ENCODE measurements at places on chromosomes 1 and 21. TPM values are rescaled to one million over a fixed set of nuclear protein-coding genes. Genes with fewer than 3 reads are reported as not detected.

PTAFR gene
- total RNA-seq = 2.2 TPM

THEM5 gene
- total RNA-seq = not detected

RAP1A gene
- total RNA-seq = 93.8 TPM

ERICH3 gene
- 0.44 TPM for total RNA-seq

- DNase-seq = no peak
Observed at GRCh38 chr1:196142111-196142640, 466.1 kb downstream of the KCNT2 start.

- DNase-seq = no peak
Observed at GRCh38 chr1:79124756-79125155, 118.2 kb upstream of the ADGRL4 start.

DNA sequence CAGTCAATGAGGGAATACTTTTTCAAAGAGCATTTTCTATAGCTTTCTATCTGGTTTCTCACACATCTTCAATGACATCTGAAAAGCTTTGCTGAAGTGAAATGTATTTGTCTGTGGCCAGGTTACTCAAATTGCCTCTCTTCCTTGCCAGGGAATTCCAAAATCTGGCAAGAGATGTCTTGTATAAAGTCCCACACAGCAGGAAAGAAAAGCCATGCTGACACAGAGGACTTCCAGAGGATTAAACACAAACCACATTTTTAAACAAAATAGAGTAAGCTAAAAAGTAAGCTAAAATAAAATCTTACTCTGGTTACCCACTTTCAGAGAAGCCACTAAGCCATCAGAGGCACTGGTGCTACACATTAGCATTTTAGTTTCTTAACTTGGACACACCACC, 93.1 kb upstream of the BCAR3 start:
- no peak for DNase-seq

GRCh38 chr1:178540204-178540603, 27.3 kb downstream of the TEX35 start:
- DNase-seq = no peak

DNA sequence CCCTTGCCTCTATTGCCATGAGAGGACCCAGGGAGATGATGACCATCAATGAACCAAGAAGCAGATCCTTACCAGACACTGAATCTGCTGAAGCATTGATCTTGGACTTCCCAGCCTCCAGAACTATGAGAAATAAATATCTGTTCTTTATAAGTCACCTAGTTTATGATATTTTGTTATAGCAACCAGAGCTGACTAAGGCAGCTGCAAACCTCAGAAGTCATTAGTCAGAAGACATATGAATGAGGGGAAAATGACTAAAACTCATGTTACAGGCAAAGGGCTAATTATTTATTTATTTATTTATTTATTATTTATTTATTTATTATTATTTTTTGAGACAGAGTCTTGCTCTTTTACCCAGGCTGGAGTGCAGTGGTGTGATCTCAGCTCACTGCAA, 321.1 kb downstream of the TGFB2 start:
- no peak for DNase-seq

DNA sequence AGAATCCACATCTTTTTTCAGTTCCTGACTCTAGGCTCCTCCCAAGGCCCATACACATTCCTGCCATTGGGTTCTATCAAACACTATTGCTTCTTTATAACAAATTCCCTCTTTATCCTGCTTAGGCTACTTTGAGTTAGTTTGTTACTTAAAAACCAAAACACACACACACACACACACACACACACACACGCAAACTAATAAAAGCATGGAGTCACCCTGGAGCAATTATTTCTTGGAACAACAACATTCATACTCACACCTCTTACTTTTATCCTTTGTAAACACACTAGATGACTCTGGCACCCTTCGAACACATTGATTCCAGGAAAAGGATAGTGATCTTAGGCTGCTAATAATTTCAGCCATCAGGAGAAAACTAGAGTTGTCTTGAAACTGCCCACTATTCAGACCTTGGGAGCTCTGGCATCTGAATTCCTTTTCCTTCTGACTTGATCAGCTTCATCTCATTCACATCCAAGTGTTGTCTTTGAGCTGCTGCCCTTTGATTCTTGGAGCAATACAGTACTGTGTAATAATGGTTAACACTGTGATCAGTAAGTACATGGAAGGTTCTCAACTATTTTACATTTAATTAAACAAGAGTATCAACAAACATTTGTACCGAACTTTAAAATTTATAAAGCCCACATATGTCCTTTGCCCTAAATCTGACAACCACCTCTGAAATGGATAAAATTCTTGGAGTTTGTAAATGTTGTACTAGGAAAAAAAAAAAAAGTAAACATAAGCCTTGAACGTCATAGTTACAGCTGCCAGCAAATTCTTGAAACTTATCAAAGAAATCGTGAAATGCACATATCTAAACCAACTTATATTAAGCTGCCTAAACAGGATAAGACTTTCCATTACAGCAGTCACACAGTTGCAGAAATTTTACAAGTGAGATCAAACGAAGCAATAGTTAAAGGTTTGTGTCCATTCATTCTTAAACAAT, 2.8 kb upstream of the SEC22B start:
- DNase-seq = no peak

GRCh38 chr1:67162954-67163353, 3.3 kb upstream of the IL23R start:
- no peak for DNase-seq

- DNase-seq = no peak
Observed at GRCh38 chr1:150615346-150616201, 13.8 kb downstream of the ENSA start.

DNA sequence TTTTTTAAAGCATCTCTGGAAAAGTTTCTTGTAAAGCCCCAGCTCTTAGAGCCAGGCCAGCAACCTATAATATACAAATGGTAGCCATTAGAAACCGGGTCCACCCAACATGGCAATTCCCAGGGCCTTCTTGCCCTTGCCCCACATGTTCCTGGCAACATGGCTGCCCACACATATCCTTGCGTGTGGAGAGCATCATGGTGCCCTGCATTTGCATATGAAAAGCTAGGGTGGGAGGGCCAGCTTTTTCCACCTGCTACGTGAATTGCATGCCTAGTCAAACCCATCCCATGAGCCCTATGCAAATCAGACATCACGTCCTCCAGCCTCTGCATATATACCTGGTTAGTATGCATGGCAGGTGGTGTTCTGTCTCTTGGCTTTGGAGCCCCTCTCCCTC, 88.2 kb downstream of the RABGAP1L start:
- DNase-seq = no peak

DNA sequence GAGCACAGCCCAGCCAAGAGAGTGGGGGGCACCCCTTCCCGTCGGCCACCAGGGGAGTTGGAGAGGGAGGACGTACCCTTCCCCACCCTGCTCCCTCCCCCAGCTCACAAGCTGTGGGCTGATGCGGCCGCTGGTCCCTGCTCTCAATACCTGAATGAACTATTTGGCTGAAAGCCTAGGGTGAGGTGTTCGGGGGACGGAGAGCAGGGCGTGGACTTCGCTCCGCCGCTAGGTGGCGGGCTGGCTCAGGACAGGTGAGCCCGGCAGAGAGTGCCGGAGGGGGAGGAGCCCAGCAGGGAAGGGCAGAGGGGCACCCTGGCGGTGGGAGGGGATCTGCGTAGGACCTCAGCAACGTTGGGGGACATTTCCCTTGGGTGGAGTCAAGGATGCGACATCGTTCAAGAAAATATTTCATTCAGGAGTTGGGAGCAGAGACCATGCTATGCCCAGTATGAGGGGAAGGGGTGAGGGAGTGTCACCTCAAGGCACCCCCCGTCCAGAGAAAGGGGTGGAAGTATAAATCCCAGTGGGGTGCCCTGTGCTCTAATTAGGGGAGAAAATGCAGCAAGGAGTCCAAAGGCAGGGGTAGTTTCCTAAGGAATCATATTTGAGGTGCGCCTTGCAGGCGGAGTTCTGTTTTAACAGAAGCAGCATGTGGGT, 12.0 kb upstream of the RHBG start:
- DNase-seq = peak; percentile 71

GRCh38 chr1:30467101-30467500, 256.3 kb downstream of the MATN1 start:
- DNase-seq = no peak

- DNase-seq = no peak
Observed at GRCh38 chr1:116127123-116127847, 16.1 kb downstream of the MAB21L3 start.

GRCh38 chr1:149846042-149846441, 53.3 kb upstream of the BOLA1 start:
- DNase-seq = no peak

DNA sequence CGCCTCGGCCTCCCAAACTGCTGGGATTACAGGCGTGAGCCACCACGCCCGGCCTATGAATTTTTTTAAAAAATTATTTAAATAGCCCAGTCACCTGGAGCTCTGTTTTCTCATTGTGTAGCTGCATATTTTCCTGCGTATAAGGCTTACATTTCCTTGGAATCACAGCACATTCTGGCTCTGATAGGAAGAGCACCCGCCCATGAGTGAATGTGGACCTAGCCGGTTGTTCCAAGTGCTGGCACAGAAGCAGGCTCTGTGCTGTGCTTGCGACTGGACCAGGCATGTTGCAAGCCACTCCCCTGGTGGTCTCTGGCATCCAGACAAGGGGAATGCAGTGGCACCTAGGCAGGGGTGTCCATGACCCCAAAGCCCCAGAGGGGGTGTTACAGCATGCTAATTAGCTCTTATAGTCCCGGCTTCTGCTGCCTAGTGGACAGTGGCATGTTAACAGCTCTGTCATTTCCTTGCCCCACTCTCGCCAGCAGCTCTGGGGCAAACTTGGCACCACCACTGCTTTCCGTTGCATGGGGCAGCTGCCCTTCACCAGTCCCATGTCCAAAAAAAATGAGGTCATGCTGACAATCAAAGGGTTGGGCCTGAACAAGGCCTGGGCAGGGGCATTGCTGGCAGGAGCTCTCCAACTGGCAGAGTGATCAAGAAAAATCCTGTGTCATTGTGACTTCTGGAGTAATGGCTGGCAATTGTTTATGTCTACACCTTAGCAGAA, 5.2 kb upstream of the VTCN1 start:
- no peak for DNase-seq

DNA sequence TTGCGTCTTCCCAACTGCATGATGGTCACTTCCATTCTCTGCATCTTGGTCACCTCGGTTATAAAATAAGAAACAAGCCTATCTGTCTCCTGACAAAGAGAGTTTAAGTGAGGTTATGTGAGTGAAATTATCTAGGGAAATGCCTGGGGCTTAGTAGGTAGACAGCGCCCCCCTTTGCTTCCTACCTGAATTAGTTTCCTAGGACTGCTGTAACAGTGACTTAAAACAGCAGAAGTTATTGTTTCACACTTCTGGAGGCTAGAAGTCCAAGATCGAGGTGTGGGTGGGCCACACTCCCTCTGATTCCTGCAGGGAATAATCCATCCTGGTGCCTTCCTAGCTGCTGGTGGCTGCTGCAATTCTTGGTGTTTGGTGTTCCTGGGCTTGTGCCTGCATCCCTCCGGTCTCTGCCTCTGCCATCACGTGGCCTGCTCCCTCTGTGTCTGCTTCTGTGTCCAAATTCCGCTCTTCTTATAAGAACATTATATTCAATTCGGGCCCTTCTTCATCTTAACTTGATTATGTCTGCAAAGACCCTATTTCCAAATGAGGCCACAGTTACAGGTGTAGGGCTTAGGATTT, 92.6 kb downstream of the IGSF21 start:
- no peak for DNase-seq

DNA sequence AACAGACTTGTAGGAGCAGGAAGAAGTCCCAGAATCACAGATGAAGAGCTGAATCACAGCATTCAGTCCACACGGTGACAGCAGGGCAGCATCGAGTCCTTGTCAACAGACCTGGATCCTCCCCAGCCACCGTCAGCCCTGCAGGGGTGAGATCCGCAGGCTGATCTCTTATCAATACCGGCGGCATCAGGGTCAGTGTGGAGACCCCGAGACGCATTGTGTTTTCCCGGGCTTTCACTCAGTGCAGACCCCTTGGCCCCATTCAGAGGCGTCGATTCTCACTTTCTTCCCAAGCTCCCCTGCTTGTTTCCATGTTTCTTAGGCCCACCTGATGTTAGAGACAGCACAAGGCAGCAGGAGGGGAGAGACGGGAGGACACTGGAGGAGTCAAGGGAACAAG, 609.6 kb downstream of the PTPRU start:
- DNase-seq = no peak

DNA sequence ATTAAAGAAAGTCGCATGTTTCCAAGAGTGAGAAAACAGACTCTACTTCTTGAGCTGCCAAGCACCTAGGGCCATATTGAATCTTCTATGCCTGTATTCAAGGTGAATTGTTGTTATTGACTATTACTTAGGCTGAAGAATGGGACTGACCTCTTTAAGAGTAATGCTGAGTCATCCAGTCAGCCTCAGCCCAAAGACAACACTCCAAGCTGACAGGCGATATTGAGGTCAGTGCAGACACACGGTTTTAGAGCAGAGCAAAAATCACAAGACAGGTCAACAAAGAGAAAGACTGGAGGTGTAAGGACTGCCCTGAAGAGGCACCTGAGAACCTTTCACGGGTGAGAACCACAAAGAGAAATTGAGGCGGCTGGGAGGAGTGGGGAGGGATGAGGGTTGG, 146.9 kb downstream of the MIS18A start:
- no peak for DNase-seq

DNA sequence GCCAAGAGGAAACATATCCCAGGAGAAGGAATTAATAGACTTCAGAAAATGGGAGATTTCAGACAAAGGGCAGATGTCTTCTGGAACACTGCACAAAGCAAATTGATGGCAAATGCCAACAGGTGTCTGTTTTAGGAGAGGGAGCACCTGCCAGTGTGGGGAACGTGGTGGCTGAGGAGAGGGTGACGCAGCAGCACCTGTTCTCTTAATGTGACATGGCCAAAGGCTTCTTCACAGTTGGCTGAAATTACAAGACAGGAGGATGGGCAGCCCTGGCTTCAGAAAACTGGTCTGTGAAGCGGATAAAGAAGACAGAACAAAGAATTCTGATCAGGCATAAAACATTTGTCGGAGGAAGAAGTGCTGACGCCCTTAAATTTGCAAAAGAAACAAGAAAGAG, 178.7 kb upstream of the RUNX1 start:
- no peak for DNase-seq

All from activated B cell treated with CpG ODN at 0.5 μM for 24 hours (primary cell).